Liver (tissue), 10 donors: ENCODE measurements at places on chromosomes 6 and 20.

DNA sequence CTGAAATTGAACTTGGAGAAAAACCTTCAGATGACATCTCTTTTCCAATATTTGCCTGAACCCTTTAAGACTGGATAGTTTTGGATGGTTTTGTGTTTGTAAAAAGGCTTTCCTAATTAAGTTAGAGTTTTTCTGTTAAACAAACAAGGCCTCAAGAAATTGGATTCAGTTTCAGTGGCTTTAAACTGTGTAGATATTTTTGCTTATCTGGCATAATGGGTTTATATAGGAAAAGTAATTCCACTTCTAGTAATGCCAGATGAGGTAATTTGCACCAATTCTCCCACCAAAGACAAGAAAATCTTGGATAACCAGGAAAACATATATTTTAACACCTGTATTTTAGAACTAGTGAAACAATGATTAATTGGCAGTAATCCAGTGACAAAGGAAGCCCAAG is 12.0 kb upstream of the TRDN start:
- DNase-seq: no peak

- no peak for DNase-seq
These were observed 104.1 kb upstream of the FOXA2 start for GRCh38 chr20:22688485-22688884.

- DNase-seq: no peak
These were observed 7.9 kb upstream of the EEF1E1 start for GRCh38 chr6:8110117-8110721.

DNA sequence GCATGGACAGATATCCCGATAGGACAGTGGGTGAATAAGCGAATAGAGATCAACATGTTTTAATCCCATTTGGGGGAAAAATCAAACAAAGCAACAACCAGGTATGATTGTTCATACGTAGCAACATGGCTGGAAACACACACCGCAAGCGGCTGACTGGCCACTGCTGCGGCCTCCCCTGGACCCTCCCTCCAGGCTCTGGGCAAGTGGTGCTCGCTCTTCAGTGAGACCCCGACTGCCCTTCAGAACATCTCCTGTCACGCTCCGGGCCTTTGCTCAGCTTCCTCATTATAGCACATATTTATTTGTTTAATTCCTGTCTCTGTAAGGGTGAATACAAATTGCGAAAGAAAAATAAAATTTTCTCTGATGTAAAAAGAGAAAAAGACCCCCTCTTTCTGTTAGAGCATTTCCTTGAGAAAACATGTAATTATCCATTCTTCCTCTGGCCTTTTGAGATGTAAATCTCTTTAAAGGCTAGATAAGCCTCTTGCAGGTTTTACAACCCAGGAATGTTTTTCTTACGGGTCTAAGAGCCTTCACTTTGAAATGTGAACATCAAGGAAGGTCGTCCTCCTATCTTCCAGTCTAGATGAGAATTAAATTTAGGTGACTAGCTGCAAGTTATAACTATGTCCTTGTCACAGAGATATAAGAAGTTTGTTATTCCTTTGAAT is 11.0 kb upstream of the FAM210B start:
- no peak for DNase-seq

DNA sequence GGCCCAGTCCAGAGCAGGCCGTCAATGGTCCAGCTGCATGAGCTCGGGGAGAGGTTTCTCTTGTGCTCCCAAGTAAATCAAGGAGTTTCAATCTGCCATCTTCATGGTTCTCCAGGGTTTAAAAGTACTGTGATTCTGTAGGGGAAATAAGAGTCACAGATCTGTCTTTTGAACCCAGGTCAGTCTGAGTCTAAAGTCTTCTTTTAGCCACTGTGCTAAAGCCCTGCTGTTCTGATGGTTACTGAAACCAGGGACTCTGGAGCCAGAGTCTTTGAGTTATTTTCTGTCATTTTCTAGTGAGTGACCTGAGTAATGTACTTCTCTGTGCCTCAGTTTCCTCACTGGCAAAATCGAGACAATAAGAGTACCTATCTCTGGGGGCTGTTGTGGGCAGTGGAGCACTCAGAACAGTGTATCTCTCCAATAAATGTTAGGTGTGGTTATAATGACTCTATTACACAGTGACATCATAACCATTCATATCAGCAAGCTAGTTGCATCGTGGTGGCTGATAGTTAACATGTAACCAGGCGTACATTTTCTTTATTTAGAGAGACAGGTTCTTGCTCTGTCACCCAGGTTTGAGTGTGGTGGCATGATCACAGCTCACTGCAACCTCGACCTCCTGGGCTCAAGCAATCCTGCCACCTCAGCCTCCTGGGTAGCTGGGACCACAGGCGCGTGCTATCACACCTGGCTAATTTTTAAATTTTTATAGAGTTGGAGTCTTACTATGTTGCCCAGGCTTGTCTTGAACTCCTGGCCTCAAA is 74.6 kb upstream of the KCNG1 start:
- DNase-seq: no peak

DNA sequence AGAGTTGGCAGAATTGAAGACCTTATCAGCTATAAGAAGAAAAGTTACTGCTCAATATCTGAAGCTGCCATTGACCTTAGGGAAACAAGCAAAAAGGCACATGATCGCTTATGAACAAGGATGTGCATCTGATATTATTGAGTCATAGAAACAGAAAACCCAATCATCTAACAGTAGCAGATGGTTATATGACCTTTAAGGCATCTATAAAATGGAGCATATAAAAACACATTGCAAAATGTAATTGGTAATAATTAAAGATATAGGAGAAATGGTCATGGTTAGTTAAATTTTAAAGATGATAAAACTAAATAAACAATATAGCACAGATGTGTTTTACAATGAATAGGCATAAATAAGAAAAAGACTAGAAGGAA is 260.1 kb upstream of the TAB2 start:
- DNase-seq: no peak

GRCh38 chr20:62370115-62370806 is 3.1 kb upstream of the LAMA5 start:
- DNase-seq: no peak

DNA sequence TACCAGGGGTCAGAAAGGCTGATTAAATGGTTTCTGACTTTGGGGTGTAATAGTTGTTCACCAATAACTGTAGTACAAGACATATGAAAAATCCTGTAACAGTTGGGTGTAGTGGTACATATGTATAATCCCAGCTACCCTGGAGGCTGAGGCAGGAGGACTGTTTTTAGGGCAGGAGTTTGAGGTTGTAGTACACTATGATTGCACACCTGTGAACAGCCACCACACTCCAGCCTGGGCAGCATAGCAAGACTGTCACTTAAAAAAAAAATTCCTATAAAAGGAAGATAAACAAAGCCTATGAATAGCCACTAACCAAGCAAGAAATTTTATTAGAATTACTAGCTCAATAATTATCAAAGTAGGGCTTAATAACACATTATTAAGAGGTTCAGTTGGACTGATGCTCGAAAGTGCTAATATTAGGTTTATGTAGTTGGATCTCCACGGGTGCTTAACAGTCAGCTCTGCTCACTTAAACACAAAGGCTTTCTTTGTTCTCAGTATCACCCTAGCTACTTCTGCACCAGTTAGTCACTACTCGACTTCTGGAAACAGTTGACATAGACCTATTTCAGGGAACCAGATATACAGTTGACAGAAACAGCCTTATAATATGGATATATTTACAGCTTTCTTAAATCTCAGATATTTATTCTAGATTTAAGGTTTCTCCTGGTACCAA is 113.0 kb downstream of the MTFR2 start:
- DNase-seq: no peak

DNA sequence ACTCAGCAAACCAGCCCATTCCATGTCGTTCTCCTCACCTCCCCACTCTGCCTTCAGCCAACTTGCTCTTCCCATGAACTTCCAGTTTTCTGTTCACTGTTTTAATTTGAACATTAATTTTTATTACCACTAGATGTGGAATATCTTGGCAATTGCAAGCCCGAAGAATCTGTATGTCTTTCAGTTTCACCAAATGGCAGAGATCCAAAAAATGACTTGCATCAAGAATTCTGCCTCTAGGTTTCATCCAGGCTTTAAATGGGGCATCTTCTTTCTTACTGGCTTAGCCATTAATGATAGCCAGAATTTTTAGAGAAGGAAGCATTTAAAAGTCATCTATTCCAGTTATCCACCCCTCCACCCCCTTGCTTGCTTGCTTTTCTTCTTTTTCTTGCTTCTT is 39.0 kb downstream of the CAP2 start:
- no peak for DNase-seq

GRCh38 chr6:21589352-21590345 is 3.9 kb upstream of the SOX4 start:
- DNase-seq: peak; percentile 83

DNA sequence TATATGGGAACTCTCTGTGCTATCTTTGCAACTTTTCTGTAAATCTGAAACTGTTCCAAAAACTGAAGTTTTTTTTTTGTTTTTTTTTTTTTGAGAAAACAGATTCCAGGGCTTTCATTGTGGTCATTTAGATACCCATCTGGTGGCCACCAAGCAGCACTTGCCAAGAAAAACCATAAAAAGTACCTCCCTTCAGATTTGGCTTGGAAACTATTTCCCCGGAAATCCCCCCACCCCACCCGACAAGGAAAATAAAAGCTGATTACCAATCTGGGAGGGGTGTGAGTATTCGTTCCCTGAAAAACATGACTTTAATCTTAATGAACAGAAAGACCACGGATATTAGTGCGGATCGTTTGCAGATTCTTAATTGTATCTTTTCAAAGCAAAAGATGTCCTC is 1.9 kb downstream of the NFATC2 start:
- no peak for DNase-seq

DNA sequence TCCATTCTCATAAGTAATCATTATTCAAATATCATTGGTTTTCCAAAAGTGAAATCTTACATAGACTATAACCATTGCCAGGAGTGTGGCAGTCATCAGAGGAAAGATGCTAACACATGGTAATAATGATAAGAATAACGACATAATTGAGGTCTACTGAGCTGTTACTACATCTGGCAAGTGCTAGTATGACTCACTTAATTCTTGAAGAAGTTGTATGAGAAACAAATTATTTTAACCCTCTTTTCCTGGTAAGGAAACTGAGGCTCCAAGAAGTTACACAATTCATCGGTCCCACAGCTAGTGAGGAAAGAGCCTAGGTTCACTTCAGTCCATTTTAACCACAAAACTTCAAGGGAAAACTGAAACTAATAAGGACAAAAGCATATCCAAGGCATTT is 335.6 kb upstream of the BTBD3 start:
- no peak for DNase-seq

DNA sequence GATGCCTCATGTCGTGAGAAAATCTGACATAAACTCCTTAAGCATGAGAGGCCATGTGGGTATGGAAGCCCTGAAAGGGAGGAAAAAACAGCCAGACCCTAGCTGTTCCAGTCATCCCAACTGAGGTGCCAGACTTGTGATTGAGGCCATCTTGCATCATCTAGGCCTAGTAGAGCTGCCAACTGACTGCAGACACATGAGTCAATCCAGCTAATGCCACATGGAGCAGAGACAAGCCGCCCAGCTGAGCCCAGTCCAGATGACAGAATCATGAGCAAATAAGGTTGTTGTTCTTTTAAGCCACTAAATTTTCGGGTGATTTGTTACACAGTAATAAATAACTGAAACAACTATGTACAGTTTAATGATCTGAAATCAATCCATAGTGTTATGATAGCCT is 680.9 kb downstream of the MAFB start:
- DNase-seq: no peak

GRCh38 chr20:19397666-19398065 is 185.2 kb downstream of the SLC24A3 start:
- DNase-seq: no peak

GRCh38 chr6:1321738-1322137 is 9.8 kb downstream of the FOXQ1 start:
- no peak for DNase-seq

DNA sequence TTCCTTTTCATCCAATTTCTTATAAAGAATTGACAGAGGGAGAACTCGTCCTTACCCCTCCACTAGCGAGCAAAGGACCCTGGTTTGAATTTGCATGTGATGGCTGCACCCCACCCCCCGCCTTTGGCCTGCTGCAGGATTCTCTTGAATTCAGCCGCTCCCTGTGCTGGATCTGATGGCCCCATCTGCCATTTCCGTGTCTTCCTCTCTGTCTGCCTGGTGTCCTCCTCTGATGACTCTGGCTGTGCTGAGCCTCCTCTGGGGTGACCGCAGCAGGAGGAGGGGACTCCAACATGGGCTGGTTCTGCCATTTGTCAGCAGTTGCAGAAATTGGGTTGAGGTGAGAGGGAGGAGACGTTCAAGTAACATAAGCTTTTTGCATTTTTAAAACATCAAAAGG is 188.8 kb downstream of the DLL1 start:
- peak; percentile 28 for DNase-seq

DNA sequence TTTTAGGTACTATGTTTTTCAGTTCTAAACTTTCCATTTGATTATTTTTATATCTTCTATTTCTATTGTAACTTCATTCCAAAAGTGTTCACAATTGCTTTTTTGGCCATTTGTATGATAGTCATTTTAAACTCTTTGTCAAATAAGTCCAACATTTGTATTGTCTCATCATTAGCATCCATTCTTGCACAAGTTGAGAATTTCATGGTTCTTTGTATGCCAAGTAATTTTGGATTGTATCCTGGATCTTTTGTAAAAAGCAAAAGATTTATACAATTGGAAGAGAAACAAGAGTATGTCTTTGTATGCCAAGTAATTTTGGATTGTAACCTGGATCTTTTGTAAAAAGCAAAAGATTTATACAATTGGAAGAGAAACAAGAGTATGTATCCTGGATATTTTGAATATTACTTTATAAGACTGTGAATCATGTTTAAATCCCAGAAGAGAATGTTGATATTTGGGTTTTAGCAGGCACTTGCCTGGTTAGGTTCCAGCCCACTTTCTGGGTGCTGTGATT is 36.9 kb upstream of the NT5E start:
- DNase-seq: no peak

- DNase-seq: no peak
These were observed 255.8 kb upstream of the RAB32 start for GRCh38 chr6:146287691-146288369.

GRCh38 chr20:20207291-20207690 is 155.0 kb downstream of the CFAP61 start:
- no peak for DNase-seq

GRCh38 chr6:23537828-23538227 is 588.2 kb upstream of the NRSN1 start:
- DNase-seq: no peak

GRCh38 chr6:28588666-28589065 is 63.0 kb downstream of the GPX5 start:
- no peak for DNase-seq

GRCh38 chr6:106927531-106928398 is 46.8 kb downstream of the CD24 start:
- DNase-seq: peak; percentile 55
